Right lung (tissue), 10 donors: ENCODE measurements at places on chromosomes 4 and X.

- no peak for DNase-seq
Measured at GRCh38 chr4:168979338-168979737, 30.7 kb downstream of the CBR4 start.

DNA sequence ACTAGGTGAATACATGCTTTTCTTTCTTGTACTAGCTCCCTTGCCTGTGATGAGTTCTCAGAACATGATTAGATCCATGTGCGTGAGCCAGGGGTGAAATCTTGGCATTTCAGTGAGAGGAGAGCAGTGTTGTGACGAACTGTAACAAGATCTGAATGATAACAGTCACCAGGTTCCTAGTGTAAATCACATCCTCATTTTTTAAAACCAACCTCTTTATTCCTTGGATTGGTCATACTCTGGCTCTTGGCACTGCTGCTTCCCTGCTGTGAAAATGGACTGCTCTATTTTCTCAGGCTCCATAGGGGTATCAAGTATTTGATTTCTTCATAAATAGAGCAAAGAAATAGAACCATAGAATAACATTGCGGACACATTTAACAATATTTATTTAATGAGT lies 206.3 kb downstream of the SLC4A4 start:
- no peak for DNase-seq

DNA sequence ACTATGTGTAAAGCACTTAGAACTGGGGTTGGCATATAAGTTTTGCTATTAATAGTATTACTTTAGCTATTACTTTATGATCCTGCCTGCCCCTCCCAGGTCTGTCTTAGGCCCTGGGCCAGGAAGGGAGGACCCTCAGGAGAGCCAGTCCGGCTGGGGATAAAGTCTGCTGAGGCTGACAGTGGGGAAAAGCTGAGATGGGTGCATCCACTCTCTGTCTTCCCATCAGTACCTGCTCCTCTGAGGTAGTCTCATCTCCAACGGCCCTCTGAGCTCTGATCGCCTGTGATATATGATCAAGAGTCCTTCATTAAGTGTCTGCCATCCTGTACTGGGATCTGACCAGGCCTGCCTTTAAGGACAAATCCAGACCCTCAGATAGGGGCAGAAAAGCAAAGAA lies 156.5 kb upstream of the PJA1 start:
- DNase-seq: no peak

- no peak for DNase-seq
Measured at GRCh38 chrX:10341309-10341708, 184.5 kb downstream of the CLCN4 start.

GRCh38 chr4:17618926-17619325 lies 4.5 kb downstream of the MED28 start:
- no peak for DNase-seq

GRCh38 chrX:106263817-106264216 lies 95.7 kb downstream of the PWWP3B start:
- DNase-seq: no peak

GRCh38 chr4:150316332-150317205 lies 238.3 kb downstream of the DCLK2 start:
- DNase-seq: no peak

GRCh38 chr4:54547299-54548097 lies 110.3 kb upstream of the KIT start:
- no peak for DNase-seq

DNA sequence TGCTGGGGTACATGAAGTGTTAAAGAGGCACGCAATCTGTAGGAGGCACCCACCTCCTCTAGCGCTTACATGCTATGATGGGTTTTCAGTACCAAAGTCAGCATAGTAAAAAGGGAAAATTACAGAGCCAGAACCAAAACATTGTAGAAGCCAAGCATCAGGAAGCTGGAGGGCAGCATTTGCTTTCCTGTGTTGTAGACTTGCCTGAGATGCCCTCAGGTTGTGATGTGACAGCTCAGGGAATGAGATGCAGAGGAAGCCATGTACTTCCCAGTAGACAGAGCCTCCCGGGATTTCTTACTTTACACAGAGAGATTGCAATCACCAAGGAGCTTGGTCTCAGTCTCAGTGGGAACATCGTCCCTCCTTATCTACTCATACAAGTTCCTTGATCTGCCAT lies 161.5 kb downstream of the ARAP2 start:
- no peak for DNase-seq

DNA sequence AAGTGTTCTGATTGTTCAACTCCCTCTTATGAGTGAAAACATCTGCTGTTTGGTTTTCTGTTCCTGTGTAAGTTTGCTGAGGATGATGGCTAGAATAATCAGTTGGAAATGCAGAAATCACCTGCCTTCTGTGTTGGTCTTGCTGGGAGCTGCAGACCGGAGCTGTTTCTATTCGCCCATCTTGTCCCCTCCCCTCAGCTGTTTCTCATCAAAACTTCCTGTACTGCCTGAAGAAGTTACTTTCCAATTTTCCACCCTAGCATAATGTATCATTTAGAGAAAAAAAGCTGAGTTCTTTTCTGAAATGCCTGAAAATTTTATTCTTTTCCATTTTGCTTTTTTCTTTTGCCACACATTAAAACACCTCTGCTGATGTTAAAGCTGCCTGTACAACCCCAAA lies 167.6 kb downstream of the TEX13A start:
- DNase-seq: no peak

DNA sequence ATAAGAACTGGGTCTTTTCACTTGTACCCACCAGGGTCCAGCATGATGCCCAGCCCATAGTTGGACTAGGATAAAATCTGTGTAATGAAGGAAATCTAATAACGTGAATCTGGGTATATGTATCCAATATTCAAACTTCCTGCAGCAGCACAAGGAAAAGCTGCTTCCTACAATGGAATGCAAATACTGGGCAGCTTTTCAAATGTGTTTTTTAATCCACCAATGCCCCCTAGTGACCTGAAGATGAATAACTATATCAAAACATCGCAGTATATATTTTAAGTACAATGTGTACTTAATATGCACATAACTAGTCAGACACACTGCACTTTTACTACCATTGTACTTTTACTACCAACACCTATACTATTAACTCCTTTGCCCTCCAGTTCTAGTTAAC lies 5.3 kb downstream of the APOO start:
- DNase-seq: peak; percentile 72

DNA sequence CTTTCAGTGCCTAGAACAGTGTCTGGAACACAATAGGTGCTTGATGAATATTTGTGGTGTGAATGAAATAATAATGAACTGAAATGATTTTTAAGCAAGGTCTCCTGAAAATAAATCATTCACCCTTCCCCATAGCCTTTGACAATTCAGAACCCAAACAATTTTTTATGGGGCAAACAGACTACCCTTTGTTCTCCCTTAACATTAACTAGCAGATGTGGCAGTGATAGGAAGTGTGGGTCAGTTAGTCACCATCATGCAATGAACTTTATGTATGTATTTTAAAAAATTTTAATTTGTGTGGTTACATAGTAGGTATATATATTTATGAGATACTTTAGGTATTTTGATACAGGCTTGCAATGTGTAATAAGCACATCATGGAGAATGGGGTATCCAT lies 27.2 kb upstream of the CD40LG start:
- DNase-seq: no peak

DNA sequence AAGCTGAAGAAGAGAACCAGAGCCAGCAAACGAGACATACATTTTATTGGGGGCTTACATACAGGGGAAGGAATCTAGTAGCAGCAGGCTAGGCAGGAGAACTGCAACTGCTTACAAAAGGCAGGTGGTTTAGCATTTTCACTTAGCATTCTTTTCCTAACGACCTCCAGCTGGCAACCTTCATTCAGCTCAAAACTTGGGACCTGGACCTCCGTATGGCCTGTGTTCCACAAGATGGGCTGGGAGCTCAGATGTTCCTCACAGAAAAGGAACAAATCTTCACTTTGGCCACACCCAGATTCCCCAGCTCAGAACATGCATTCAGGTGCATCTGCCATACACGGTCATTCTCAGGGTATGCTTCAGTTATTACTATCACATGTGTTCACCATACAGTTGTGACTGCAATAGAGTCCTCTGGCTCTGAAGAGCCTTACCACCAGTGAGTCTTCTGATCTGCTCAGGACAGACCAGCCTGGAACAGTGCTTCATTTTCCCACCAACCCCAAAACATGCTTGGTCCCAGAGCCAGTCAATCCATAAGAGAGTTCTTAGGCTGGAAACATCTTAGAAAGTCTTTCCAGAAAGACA lies 29.6 kb upstream of the AP1AR start:
- no peak for DNase-seq

DNA sequence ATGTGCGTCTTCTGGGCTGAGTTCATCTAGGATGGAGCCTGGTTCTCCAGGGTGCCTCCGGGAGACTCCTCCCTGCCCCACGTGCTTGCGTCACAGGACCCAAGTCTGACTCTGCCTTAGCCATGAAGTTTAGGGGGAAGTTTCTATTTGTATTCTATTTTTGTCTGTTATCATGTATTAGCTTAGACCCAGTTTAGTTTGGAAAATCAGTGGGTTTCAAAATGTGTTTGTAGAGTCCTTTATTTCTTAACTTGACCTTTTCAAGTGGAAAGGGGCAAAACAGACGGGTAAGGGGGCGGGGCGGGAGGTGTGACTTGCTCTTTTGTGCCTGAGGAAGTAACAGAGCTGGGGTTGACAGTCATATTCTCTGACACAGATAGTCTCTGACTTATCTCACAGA lies 86.0 kb downstream of the HTT start:
- DNase-seq: no peak

DNA sequence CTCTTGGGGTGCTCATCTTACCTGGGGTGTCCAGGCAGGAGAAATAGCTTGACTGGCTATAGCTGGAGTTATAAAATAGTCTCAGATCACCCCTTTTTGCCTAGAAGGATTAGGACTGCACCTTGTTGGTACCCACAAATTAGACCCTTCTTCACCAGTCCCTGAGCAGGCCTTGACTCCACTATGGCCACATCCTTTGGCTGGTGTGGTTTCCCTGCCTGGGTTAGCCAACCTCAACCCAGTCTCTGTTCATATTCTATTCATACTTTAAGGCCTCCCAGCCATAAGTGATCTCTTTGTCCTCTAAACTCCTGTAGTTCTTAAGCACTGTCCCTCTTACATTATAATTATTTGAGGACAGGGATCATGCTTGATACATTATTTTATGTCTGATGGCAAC lies 69.4 kb downstream of the ARX start:
- no peak for DNase-seq

- DNase-seq: no peak
Measured at GRCh38 chr4:37981844-37982720, 21.9 kb downstream of the PTTG2 start.

DNA sequence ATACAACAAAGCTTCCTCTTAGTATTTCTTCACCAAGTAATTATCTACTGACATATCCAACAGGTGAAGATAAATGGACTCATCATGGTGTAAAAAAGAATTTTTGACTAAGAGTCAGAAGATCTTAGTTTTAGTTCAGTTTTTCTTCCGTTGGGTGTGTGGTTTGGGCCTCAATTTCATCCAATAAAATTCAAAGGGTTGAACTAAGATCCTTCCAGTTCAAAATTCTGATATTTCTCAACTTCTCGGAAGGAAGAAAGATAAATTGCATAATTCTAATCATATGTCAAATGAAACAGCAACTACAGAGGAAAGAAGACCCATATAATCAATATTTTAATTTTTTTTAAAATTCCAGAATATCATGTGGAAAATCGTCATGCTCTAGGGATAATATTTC lies 192.7 kb downstream of the SPRY1 start:
- no peak for DNase-seq

- no peak for DNase-seq
Measured at GRCh38 chr4:41571422-41571821, 33.5 kb downstream of the LIMCH1 start.

- no peak for DNase-seq
Measured at GRCh38 chrX:47093248-47093647, 15.0 kb downstream of the RGN start.

- no peak for DNase-seq
Measured at GRCh38 chr4:174055344-174055743, 228.1 kb downstream of the FBXO8 start.

DNA sequence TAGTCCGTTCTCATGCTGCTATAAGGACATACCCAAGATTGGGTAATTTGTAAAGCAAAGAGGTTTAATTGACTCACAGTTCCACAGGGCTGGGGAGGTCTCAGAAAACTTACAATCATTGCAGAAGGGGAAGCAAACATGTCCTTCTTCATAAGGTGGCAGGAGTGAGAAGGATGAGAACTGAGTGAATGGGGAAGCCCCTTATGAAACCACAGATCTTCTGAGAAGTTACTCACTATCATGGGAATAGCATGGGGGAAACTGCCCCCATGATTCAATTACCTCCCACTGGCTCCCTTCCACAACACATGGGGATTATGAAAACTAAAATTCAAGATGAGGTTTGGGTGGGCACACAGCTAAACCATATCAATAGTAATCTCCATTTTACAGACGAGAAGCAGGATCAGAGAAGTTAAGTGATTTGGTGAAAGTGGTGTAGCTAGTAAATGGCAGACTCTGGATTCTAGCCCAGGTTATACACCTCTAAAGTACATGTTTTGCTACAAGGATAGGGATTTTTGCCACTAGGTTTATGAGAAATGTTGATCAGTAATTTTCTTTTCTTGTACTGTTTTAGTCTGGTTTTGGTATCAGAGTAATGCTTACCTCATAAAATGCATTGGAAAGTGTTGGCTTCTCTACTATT lies 47.3 kb upstream of the C1GALT1C1 start:
- no peak for DNase-seq

GRCh38 chrX:21374994-21375707 lies 933 bp downstream of the CNKSR2 start:
- DNase-seq: no peak

GRCh38 chrX:9252182-9252581 lies 212.7 kb upstream of the TBL1X start:
- no peak for DNase-seq

GRCh38 chrX:31397119-31397518 lies 325.3 kb upstream of the FTHL17 start:
- no peak for DNase-seq

DNA sequence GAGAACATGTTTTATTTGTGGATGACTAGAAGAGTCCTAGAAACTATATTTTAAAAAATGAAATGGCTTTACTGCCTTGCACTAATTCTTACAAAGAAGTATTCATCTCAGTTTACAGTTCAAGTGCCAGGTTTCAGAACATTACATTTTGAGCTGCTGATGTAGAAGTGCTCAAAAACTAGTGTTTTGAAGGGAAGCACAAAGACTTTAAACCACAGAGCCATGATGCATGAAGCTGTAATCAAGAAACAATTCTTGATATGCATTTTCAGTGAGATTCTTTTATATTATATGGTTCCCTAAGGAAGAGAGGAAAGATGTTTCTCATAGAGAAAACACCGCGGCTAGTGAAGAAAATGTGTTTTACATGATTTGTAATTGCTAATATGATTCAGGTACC lies 1163.0 kb downstream of the RAPGEF2 start:
- DNase-seq: no peak

DNA sequence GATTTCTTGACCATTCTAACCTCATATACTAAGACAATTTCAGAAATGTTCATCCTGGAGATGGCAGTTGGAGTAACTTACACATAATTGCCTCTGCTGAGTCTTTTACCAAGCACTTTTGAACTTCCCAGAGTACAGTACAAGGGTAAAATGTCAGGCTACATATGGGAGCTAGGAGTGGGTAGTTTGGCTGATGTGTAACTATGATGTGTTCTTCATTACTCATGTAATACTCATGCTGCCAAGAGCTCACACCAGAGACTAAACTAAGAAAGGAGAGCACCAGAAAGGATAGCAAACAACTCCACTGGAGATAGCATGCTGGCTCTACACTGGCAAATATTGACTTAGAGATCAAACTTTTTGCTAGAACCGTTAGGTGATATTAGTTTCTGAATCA lies 194.0 kb downstream of the PDGFRA start:
- no peak for DNase-seq

GRCh38 chr4:184283659-184284335 lies 66.1 kb upstream of the ENPP6 start:
- no peak for DNase-seq

- no peak for DNase-seq
Measured at GRCh38 chr4:77833126-77833724, 14.1 kb upstream of the CNOT6L start.
